Activated naive CD8-positive, alpha-beta T cell treated with anti-CD3 and anti-CD28 coated beads for 36 hours (primary cell): ENCODE measurements at places on chromosomes 12 and 14. TPM values are rescaled to one million over a fixed set of nuclear protein-coding genes. Genes with fewer than 3 reads are reported as not detected.

PPFIA2 gene
- total RNA-seq, result 0.41 TPM

GRCh38 chr12:15045451-15045850 is 72.6 kb downstream of the PDE6H start:
- no peak for DNase-seq
- no peak overlapping the region for H3K27ac ChIP-seq

- no peak for DNase-seq
- H3K4me1 ChIP-seq, result no peaks in the 10 kb centered on the region
- no peak overlapping the region for H3K4me3 ChIP-seq
- H3K27ac ChIP-seq, result no peak overlapping the region
These were observed 1241.4 kb upstream of the TMEM132C start for GRCh38 chr12:127025545-127025944.

- H3K4me1 ChIP-seq, result peaks cover 9% of the 10 kb centered on the region
- DNase-seq, result peak; percentile 38
- no peak overlapping the region for H3K4me3 ChIP-seq
- H3K27ac ChIP-seq, result no peak overlapping the region
These were observed 91.4 kb downstream of the SETD3 start for GRCh38 chr14:99389174-99389826.

- H3K36me3 ChIP-seq, result no peaks in the 10 kb centered on the region
- DNase-seq, result no peak
- no peak overlapping the region for H3K4me3 ChIP-seq
- H3K27me3 ChIP-seq, result no peaks in the 10 kb centered on the region
- H3K4me1 ChIP-seq, result no peaks in the 10 kb centered on the region
These were observed 141.0 kb downstream of the GRIP1 start for GRCh38 chr12:66537876-66538275.
